Brain microvascular endothelial cell (primary cell): ENCODE measurements at places on chromosomes 16 and 17.
A peak's percentile ranks its signal among the peaks of the same experiment; 100 is the strongest.

GRCh38 chr17:42429726-42430447, 6.8 kb upstream of the CAVIN1 start:
- no peak for DNase-seq

DNA sequence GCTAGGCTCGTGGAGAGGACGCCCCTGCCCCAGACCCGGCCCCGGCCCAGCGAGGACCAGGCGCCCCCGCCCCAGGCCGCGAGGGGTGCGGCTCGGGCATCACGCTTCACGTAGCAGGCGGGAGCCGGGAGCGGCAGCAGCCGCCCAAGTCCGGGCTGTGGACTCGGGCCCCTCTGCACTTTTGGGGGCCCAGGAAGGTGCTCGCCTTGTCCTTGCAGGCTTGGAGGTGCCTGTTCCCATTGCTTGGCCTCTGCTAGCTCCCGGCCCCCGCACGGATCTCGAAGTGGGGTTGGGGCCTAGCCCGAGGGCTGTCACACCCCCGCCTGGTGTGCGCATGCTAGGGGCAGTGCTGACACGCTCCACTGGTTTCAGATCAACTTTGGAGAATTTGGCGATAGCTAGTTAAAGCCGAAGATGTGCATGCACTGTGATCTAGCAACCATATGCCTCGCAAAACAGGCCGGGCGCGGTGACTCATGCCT, 55.7 kb downstream of the WSB1 start:
- DNase-seq: no peak

- no peak for DNase-seq
These were observed 5.0 kb downstream of the JUP start for GRCh38 chr17:41781404-41782110.

DNA sequence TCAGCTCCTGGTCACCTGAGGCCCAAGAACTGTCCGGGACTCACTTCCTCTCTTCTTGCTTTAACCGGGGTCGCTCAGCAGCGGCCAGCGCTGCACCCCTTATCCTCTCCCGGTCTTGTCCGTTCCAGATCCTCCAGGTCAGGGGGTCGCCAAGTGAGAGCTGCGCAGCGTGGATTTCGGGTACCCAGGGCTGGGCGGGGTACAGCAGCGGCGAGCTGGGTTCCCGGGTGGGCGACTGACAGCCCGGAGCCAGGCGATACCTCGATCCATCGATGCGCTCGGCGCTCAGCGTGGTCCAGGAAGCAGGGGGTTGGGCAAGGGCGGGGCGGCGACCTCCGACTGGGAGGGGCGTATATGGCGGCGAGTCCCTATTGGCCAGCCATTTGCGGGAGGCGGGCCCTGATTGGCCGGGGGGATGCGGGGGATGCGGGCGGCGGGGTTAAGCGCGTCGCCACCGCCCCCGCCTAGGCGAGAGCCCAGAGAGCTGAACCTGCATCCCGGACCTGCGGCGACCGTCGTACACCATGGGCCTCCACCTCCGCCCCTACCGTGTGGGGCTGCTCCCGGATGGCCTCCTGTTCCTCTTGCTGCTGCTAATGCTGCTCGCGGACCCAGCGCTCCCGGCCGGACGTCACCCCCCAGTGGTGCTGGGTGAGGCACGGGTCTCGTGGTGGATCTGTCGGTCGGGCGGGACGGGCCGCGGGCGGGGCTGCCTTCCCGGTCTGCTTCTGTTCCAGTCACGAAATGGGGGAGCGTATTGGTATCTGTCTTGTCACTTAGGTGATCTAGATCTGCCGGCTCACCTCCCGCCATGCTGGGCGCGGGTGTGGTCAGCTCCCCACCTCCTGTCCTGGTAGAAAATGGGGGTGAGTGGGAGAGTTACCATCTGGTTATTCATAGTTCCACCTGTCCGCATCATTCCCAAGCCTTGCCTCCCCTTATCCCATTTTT, at the start of gene PLA2G15:
Gene PLA2G15, plus strand, starts transcription at position 471 of the 951 bp plus-strand sequence. Its CDS starts 54 bp downstream, at position 525.
- peak; percentile 96 for DNase-seq

DNA sequence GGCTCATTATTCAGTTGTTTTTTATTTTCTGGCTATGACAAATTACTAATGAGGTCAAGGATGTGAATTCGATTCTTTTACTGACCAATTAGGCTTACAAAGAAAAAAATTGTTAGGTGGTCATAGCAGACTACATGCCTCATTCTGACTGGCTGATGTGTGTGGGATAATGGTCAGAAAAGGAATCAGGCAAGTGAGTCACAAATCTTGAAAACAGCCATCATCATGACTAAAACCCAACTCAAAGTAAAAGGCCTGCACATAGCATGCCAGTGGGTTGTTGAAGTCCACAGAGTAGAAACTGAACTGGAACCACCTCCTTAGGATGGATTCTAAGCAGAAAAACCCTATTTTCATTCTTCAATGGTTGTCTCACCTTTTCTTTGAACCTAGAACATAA, 8.6 kb downstream of the RPGRIP1L start:
- peak; percentile 68 for DNase-seq

GRCh38 chr17:50679008-50679544, 28.6 kb downstream of the ANKRD40 start:
- no peak for DNase-seq

DNA sequence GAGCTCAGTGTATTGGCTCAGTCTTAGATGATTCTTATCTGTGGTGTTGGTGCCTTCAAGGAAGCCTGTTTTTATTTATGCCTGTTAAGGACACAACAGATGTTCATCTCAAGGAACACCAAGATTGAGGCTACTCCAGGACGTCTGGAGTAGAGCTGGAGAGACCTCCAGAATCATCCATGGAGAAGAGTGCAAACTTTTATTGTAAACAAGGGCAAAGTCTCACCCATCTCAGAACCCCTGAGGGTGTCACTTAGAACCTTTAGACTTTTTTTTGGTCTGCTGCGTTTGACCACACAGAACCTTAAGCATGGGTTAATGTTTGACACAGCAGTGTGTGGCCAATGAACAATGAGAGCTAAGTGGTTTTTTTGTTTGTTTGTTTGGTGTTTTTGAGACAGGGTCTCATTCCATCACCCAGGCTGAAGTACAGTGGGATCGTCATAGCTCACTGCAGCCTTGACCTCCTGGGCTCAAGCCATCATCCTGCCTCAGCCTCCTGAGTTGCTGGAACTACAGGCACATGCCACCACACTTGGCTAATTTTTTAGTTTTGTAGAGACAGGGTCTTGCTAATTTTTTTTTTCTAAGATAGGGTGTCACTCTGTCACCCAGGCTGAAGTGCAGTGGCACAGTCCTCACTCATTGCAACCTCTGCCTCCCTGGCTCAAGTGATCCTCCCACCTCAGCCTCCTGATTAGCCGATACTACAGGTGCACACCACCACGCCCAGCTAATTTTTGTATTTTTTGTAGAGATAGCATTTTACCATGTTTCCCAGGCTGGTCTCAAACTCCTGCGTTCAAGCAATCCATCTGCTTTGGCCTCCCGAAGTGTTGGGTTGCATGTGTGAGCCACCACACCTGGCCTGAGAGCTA, 16.3 kb downstream of the SLC47A1 start:
- no peak for DNase-seq
